G401 (cell line): ENCODE measurements at places on chromosomes 12 and 14. TPM values are rescaled to one million over a fixed set of nuclear protein-coding genes. Genes with fewer than 3 reads are reported as not detected.

The PTGER2 gene
- total RNA-seq: 0.10 and 0.43 TPM in 2 replicates

The FGF6 gene
- total RNA-seq: not detected in 2 replicates

The CCDC59 gene
- total RNA-seq: 69.2 and 74.5 TPM in 2 replicates

The LRRK2 gene
- not detected in 2 replicates for total RNA-seq

The CCDC38 gene
- total RNA-seq: not detected in 2 replicates

The P2RX2 gene
- total RNA-seq: 0.17 and 0.43 TPM in 2 replicates

The KRT2 gene
- total RNA-seq: not detected in 2 replicates

The NFATC4 gene
- total RNA-seq: 41.4 and 45.5 TPM in 2 replicates

The GLI1 gene
- 4.7 and 6.4 TPM in 2 replicates for total RNA-seq

The SLC16A7 gene
- not detected in 2 replicates for total RNA-seq

The SERPINA1 gene
- not detected in 2 replicates for total RNA-seq
